Stimulated activated effector memory CD8-positive, alpha-beta T cell treated with anti-CD3 and anti-CD28 coated beads, Interleukin-12 subunit alpha, Interleukin-12 subunit beta, amount 100 ng/mL, for 72 hours (primary cell): ENCODE measurements at places on chromosomes 16 and 17.

GRCh38 chr17:77516902-77517301, 376.1 kb downstream of the SEC14L1 start:
- no peak for DNase-seq

- no peak for DNase-seq
Observed at GRCh38 chr17:62678214-62678919, 50.9 kb downstream of the MRC2 start.

GRCh38 chr16:29663016-29663806, at the start of gene SPN:
Gene SPN (plus strand): TSS chr16:29663247. CDS start chr16:29663729, 482 bp downstream.
- peak; percentile 82 for DNase-seq

GRCh38 chr17:40402668-40403067, 15.0 kb downstream of the TOP2A start:
- DNase-seq = no peak

DNA sequence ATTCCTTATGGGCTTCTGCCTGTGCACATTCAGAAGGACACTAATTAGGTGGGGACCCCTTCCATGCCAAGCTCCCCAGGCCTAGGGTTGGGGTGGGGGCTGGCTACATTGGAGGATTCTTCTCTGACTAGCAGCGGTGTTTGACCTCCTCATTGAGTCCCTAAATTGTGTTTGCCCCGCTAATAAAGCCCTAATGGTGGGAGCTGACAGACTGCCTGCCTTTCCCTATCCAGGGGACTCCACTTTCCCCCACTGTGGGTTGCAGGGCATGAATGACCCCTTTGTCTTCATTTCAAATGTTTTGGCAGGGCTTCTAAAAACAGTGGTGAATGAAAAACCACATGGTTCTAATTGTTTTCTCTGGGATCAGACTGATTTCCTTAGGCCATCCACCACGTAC, 476.8 kb upstream of the CDH11 start:
- no peak for DNase-seq

GRCh38 chr17:4234401-4234800, 29.4 kb downstream of the ANKFY1 start:
- DNase-seq = no peak
